Left lobe of liver (tissue), 2 donors: ENCODE measurements at places on chromosomes 2 and 18.

DNA sequence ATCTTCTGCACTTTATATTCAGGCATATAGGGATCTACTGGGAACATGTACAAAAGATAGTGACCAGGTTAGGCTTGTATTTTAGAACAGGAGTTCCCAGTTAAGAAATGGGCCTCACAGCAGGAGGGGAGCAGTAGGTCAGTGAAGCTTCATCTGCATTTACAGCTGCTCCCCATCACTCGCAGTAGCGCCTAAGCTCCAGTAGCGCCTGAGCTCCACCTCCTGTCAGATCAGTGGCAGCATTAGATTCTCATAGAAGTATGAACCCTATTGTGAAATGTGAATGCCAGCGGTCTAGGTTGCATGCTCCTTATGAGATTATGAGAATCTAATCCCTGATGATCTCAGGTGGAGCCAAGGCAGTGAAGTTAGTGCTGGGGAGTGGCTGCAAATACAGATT, 224.4 kb upstream of the CYRIA start:
- DNase-seq, result no peak

GRCh38 chr2:43043553-43043870, 182.9 kb downstream of the ZFP36L2 start:
- DNase-seq, result no peak

- no peak for DNase-seq
Observed at GRCh38 chr18:48715711-48716361, 177.0 kb downstream of the CTIF start.

GRCh38 chr2:20065885-20066602, 14.6 kb upstream of the LAPTM4A start:
- no peak for DNase-seq

DNA sequence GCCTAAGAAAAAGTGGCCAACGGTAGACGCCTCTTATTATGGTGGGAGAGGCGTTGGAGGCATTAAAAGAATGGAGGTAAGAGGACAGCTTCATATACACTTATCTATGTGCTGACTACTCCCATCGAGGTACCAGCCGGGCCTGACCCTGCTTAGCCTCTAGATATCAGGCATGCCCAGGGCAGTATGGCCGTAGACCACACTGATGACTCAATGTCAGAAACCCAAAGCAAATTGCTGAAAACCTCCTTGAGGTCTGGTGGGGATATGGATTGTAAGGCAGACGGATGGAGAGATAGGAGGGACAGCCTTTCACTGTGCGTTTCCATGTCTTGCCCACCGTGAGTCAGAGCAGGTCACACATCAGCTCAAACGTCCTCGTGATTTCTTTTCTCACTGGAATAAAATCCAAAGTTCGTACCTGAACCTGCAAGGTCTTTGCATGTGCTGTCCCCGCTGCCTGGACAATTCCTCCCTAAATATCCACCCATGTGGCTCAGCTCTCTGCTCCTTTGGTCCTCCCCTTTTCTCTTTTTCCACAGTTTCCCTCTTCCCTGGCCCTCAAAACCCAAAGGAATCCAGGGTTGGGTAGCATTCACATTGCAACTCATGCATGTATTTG, 168.9 kb downstream of the ANTXR1 start:
- DNase-seq, result no peak
